Thyroid gland (tissue), 4 donors: ENCODE measurements at places on chromosomes 12 and 14. TPM values are rescaled to one million over a fixed set of nuclear protein-coding genes. Genes with fewer than 3 reads are reported as not detected.

SERPINA1 gene
- total RNA-seq, result 21.3 TPM

MRPL52 gene
- total RNA-seq, result 45.7 TPM

AREL1 gene
- total RNA-seq, result 45.6 TPM

KRT3 gene
- total RNA-seq, result not detected

CPNE6 gene
- total RNA-seq, result not detected

IL22 gene
- not detected for total RNA-seq

ZC3H10 gene
- 5.0 TPM for total RNA-seq

NRIP2 gene
- 1.2 TPM for total RNA-seq

CACNA1C gene
- 2.9 TPM for total RNA-seq

JAG2 gene
- 3.9 TPM for total RNA-seq

ANKS1B gene
- 60.7 TPM for total RNA-seq

KCNH3 gene
- total RNA-seq, result 0.94 TPM

OR11G2 gene
- total RNA-seq, result not detected

BBOF1 gene
- 36.8 TPM for total RNA-seq

DNM1L gene
- 93.7 TPM for total RNA-seq

DNA sequence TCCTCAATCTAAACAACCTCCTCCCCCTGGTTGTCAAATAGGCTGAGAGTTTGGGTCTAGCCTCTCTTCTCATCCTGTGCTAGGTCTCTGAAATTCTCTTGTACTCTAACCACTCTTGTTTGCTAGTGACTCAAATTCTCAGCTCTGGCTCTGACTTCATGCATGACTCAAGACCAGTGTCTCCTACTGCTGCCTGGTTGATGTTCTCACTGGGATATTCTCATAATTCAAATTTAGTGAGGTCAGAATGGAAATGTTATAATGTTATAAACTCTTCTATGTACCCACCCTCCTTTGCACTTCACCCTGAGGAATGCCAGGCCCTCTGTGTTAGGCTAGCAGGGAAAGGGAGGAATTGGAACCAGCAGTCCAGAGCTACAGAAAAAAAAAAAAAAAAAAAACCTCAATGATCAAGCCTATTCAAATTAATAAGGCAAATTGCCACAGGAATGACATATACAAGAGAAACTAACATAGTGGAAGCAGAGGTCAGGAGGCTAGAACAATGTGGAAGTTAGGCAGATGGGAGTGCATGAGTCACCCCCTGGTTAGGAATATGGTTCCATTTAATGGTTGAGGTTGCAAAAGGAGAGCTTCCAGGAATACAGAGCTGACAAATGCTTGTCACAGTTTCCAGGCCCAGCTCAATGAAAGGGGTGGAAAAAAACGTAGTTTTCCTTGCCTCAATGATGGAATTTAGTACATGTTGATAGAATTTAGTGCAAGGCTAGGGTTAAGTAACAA is 459.5 kb downstream of the RMST start:
- no peak for DNase-seq

DNA sequence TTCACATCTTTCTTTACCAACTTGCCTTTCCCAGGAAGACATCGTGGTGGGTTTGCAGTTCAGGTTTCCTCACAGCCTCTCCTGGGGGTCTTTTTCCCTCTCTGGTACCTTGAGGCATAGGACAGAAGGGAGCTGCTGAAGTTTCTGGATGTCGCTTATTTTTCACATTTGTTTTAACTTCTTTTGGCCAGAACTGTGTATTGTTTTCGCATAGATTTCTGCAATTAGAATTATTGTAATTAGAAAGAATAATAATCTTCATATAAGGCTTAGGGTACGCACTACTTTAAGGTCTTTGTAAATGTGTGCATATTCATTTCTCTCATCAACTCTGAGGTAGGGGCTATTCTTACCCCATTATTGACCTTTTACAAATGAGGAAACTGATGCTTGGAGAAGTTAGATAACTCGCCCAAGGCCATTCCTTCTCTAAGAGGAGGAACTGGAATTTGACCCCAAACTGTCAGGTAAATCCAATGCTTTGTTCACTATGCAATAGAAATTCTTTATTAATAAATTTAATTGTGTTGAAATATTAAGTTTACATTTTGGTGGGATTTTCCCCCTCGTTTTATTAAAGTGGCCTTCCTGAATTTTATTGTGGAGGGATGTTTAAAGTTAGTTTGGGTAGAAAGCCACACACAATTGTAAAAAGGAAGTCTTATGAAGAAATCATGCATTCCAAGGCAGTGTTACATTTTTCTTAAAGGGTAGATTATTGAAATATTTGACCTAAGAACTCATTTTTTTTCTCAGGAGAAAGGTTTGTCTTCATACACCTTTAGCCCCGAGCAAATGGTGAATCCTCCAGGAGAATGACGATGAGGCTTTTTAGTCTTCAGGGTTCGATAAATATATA is 12.1 kb upstream of the SLC38A2 start:
- no peak for DNase-seq

DNA sequence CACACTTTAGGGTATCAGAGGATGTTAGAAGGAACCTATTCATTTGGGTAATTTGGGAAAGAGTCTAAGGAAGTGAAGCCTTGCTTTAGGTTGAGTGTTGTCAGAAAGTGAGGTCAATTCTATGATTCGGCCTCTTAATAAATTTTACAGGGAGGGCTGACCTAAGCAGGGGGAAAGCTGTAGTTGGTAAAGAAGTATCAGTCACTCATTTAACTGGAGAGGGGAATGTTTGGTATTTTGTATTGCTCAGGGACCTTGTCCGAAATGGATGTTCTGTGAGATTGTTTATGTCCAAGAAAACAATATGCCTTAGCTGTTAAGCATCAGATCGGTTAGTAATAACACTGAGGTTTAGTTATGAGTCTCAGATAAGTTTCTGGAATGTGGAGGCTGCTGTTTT is 7.3 kb downstream of the CAND1 start:
- no peak for DNase-seq

DNA sequence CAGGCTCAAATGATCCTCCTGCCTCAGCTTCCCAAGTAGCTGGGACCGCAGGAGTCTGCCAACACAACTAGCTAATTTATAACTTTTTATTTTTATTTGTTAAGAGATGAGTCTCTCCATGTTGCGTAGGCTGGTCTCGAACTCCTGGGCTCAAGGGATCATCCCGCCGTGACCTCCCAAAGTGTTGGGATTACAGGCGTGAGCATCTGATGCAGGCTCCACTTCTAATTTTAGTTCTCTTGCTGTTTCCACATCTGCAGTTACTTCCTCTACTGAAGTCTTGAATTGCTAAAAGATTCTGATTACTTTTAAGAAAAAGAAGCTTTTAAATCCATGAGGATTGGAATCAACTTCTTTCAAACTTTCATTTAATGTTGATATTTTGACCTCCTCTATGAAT is 13.4 kb upstream of the SNX6 start:
- DNase-seq, result no peak

DNA sequence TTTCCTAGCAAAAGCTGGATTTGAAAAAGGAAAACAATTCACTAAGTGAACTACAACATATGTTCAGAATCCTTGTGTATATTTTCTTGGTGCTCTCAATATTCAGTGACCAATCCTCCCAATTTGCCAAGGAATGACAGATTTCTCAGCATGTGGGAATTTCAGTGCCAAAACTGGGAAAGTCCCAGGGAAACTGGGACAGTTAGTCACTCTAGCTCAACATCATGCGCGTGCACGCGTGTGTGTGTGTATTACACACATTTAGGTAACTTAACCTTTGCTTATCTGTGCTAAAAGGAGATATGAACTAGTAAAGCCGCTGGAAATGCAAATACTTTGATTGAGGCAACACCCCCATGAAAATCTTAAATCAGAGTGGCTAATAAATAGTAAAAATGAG is 26.1 kb upstream of the SLC6A13 start:
- DNase-seq, result no peak

GRCh38 chr12:84692071-84692470 is 220.5 kb downstream of the SLC6A15 start:
- no peak for DNase-seq

GRCh38 chr12:122097927-122098756 is 19.6 kb downstream of the MLXIP start:
- peak; percentile 90 for DNase-seq

- DNase-seq, result no peak
These were observed 15.2 kb downstream of the OR6S1 start for GRCh38 chr14:20626274-20626673.

- DNase-seq, result no peak
These were observed 393.9 kb upstream of the RGS6 start for GRCh38 chr14:71538288-71538687.

DNA sequence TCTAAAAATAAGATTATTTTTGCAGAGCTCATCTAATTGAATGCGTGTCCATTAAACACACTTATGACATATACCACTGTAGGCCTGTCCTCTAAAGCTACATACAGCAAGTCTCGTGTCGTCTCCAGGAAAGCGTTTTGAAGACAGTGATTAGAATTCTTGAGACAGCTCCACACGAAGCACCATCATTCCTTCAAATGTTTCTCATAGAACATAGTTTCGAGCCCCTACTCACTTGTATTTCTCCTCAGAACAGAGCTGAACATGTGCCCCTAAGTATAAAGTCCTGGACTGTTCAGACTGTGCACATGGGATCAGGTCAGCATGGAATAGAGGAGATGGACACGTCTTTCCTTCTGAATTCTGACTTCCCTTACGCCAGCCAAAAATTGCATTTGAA is 64.5 kb upstream of the HMGA2 start:
- no peak for DNase-seq

- DNase-seq, result no peak
These were observed 9.5 kb downstream of the PHETA1 start for GRCh38 chr12:111359231-111359913.

DNA sequence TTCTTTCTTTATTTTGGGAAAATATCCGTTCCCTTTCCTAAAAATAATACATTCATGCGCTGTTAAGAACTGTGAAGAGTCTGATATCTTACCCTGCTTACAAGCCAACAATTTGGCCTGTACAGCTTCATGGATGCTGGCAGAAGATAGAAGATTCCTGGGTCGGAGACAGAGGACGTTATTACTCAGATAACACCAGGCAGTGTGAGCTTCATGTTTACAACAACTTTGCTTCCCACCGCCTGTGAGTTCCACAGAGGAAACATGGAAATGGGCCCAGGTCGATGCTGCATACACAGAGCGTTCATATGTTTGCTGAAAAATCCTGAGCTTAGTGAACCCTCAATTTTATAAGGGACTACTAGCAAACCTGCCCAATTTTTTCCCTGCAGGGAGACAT is 705.6 kb upstream of the SEL1L start:
- DNase-seq, result no peak

DNA sequence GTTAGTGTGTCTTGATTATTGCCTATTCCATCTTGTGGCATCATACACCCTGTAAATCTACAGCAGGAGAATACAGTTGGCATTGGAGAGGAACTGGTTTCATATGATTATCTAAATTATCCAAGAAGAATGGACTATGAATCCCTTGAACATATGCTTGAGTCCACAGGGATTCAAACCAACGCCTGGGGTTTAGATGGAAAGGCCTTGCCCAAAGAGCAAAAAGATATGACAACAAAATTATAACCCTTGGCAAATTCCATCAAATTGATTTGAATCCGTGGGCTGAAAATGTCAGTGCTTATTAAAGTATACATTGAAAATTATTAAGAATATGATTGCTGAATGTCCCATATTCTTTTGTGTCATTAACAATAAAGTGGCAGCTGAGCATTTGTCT is 108.2 kb downstream of the PDE3A start:
- DNase-seq, result no peak

- DNase-seq, result peak; percentile 31
These were observed 12.1 kb downstream of the VASH1 start for GRCh38 chr14:76773188-76773885.

- peak; percentile 70 for DNase-seq
These were observed 6.9 kb downstream of the GNPTAB start for GRCh38 chr12:101823891-101824290.

DNA sequence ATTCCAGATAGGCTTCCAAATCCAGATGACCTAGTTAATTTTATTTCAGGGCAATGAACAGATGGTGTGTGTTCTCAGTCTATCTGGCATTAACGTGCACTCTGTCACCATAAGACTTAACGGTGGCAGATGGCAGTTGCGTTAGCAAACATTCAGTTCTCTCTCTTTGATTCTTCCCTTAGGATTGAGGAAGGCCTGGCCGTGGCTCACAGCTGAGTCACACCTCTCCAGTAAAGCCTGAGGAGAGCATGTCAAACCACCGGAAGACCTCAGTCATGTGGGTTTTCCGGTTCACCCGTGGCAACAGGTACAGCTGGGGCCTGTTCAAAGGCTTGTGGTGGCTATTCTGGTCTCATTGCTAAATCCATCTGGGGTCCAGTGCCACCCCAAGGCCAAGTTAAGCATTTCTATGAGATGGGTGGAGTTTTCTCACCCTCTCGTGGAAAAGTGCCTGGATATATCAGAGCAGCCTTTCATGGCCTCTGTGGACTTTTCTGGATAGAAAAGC is 545.1 kb upstream of the ATP2B1 start:
- peak; percentile 3 for DNase-seq

DNA sequence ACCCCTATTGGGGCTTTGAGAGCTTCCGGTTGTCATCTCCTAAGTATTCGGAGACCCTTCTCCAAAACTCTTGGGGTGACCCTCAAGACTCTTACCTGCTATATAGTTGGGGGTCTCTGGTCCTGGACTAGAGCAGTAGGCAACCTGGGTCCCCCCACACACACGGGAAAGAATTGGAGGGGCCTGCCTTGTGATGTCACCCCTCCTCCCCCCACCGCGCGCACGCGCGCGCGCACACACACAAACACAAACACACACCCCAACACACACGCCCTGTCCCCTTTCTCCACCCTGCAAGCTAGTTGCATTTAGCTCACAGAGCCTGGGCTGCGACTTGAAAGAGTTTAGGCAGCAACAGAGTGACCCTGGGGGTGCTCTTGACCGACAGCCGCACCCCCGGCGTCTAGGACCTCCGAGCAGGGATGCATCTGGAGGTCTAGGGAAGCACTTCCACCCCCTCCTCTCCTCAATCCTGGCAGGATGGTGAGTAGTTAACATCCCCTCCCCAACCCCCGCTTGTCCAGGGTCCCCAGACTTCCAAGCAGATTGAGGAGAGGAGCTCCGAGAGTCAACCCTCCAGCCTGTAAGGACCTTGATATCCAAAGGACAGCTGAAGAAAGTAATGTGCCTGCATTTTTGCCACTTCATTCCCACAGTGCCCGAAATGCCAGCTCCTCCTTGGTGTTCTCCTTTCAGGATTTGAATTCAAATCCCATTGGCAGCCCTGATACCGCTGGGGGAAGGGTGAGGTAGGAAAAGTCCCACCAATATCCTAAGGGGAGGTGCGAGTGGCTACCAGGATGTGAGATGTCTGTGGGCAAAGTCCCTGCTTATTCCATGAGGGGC is 1.4 kb upstream of the DNAJC14 start:
- peak; percentile 74 for DNase-seq

- DNase-seq, result no peak
These were observed 226.8 kb downstream of the ZFP36L1 start for GRCh38 chr14:68566075-68566474.

- no peak for DNase-seq
These were observed 53.3 kb downstream of the CALM1 start for GRCh38 chr14:90450151-90450550.

DNA sequence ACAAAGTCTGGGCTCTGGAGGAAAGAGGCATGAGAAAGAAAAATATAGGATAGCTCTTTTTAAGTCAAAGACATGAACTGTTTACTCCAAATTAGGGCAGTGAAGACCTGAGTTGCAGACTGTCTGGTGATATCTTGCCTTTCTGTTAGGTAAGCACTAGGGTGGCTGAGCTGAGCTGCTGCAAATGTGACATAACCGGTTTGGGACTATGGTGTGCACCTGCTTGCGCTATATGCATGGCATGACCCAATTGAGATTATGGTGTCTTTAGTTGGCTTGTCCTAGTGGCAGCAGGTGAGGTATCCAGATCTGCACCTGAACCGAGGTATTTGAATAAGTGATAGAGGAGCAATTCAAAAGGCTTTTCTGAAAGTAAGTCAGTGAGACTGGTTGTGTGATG is 345.6 kb downstream of the APAF1 start:
- no peak for DNase-seq

- no peak for DNase-seq
These were observed 2.5 kb downstream of the C14orf119 start for GRCh38 chr14:23097786-23098185.
